ENCODE measurements at places on chromosomes 6 and 20. TPM values are rescaled to one million over a fixed set of nuclear protein-coding genes. Genes with fewer than 3 reads are reported as not detected.
A peak's percentile ranks its signal among the peaks of the same experiment; 100 is the strongest.

PRL gene
- total RNA-seq = not detected

MAS1 gene
- total RNA-seq = not detected

DNA sequence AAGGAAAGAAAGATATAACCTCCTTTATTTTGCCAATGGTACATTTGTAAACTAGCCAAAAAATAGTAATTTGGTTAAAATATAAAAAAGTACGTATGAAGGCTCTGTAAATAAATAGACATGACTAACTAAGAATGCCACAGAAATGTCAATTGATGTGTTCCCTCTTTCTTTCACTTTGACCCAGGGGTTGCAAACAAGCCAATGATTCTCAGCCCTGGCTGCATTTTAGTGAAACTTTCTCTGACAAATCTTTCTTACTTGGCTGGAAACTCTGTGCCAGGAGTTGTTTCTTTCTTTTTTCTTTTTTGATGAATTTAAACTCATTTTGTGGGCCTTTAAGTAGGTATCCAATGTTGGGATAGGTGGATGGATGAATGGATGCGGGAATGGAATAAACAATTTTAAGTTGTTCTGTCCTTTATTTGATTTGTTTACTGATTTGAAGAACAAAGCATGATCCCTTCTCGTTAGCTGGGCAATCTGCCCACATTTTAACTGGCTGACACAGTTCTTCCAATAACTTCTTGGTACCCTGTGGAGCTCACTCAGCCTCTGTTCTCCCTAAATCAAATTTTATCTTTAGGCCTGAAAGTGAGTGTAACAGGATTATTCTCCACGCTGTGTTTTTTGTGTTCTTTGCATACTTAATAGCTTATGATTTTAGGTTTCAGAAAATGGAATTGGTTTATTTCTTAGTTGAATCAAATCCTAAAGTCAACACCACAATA is 58.6 kb upstream of the GCLC start:
- H3K36me3 ChIP-seq = no peaks in the 10 kb centered on the region
- H3K4me1 ChIP-seq = peaks cover 17% of the 10 kb centered on the region
- no peak for DNase-seq
- no peak overlapping the region for H3K4me3 ChIP-seq
- peak overlapping the region; percentile 37 for H3K27ac ChIP-seq

GTSF1L gene
- total RNA-seq = not detected

DNA sequence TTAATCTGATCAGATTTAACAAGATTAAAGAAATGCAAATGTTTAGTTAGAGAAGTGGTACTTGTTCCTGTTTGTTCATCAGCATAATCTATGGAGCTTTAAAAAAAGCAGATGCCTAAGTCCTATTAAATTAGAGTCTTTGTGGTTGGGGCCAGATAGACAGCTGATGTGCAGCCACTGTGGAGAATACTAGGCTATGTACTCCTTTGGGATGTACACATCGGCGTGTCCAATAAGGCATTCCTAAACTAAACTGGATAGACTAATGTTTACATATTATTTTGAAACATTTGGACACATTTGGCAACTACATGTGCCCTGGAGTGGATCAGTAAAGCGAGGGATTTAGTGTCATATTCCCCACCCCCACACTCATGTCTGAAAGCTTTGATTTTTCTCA is 459.5 kb downstream of the LMBRD1 start:
- H3K27me3 ChIP-seq = no peaks in the 10 kb centered on the region
- no peak overlapping the region for H3K27ac ChIP-seq
- H3K4me1 ChIP-seq = no peaks in the 10 kb centered on the region
- no peak for DNase-seq

- peaks cover 7% of the 10 kb centered on the region for H3K4me1 ChIP-seq
- peak overlapping the region; percentile 52 for H3K27ac ChIP-seq
- H3K36me3 ChIP-seq = no peaks in the 10 kb centered on the region
- no peak for DNase-seq
Observed at GRCh38 chr6:140078561-140079125, 704.2 kb upstream of the CITED2 start.

Measured in transverse colon (tissue), 4 donors.